Caudate nucleus (tissue), 63 donors: ENCODE measurements at places on chromosomes 7 and 10.

DNA sequence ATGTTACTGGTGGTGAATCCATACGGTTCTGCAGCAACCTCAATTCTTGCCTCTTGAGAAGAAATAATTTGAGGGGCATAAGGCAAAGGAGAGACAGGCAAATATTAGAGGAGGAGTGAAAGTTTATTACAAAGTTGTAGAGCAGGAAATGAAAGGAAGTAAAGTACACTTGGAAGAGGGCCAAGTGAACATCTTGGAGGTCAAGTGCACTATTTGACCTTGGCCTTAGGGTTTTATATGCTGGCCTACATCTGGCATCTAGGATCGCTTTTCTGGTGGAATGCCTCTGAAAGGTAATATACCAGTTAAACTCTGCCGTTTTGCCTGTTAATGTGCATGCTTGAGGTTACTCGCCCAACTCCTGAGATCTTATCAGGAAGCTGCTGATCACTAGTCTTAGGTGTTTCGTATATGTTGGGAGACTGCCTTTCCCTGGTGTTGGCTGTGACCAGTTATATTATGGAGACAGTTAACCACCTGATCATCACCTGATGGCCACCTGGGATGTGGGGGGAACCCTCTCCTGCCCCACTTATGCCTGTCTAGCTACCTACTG is 66.1 kb upstream of the CYP2C18 start:
- DNase-seq: no peak

DNA sequence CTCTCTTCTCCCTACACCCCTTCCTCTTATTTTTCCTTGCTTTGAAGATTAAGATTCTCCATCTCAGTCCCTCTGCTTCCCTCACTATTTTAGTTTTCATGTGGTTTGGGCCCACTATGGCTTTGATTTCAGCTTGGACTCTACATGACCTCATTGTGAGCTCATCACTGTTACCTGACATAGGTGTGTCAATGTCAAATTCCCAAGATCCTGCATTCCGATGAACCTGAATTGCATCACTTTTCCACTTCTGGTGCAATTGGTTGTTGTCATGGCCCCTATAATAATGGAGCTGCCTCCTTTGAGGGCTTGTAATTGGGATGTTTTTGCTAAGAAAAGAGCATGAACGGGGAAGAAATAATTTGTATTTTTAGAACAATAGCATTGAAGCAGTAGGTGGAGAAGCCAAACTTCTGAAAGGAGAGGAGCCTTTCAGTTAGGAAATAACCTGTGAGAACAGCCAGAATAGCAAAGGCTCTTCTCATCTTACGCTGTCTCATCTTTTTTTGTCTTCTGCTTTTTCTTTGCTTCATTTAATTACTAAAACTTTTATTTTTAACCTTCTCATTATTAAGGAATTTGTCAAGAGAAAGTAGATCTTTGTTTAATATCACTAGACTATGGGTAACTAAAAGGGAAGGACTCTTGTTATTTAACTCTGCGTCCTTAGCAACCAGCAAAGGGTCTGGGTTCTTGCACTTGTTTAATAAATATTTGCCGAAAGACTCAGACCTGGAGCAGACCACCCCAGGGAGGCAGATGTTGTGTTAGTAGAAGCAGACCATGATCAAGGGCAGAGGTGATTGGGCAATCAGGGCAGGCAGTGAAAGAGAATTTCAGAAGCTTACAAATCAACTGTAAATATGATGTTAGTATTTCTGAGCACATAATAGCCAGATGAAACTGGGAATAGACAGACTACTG is 95.4 kb downstream of the TES start:
- no peak for DNase-seq

DNA sequence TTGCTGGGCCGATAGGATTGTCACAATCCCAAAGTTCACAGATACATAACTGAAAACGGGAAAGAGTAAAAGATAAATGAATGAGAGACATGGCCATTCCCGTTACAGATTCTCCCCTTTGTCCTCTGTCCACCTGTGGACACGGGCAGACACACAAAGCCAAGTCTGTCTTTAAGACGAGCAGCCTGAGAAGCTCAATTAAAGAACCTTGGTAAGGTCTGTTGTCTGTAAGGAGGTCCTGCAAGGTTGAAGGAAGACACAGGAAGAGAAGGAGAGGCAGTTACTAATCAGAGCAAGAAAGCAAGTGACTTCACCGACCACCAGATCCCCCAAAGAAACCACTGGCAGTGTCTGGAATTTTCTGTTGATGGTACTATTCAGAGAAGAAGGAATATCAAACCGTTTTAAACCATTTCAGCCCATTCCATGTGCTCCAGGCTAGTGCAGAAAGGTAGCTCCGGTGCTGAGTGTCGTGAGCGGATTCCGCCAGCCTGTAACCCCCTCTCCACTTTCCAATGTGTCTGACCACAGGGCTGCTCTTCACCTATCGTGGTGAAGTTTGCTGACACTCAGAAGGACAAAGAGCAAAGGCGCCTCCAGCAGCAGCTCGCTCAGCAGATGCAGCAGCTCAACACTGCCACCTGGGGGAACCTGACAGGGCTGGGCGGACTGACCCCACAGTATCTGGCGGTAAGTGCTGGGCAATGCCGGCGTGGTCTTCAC is 252.6 kb downstream of the CELF2 start:
- no peak for DNase-seq

GRCh38 chr7:3650844-3651243 is 349.8 kb downstream of the SDK1 start:
- no peak for DNase-seq

DNA sequence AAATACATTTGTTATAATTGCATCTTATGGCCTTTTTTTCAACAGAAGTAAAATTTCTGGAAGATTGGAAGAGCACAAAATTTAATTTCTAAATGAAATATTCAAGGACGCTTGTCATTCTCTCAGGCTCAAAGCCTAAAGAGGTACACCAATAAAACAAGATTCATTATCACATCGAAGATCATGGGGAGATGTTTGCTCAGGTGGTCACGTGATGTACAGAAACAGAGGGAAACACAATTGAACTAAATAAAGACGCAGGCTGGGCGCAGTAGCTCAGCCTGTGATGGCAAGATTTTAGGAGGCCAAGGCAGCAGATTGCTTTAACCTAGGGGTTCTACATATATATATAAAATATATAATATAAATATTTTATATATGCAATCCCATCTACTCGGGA is 37.3 kb upstream of the TMEM254 start:
- no peak for DNase-seq

- no peak for DNase-seq
Measured at GRCh38 chr10:15842556-15843169, 17.6 kb downstream of the MINDY3 start.

GRCh38 chr7:73954181-73954580 is 73.8 kb upstream of the ELN start:
- no peak for DNase-seq

DNA sequence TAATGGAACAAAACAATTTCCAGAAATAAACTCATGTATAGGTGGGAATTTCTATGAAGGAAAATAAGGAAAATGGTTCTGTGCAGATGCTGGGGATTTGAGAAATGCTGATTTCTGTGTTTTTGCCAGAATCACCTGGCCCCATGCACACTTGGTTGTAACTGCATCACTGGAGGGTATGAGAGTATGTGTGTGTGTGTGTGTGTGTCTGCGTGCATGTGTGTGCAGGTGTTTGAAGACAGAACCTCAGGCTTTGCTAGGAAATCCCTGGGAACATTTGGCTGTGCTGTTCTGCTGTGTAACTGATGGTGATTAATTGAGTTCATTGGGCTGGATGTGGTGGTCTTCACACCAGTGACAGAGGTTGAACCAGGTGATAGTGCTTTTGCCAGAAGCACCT is 141.6 kb downstream of the CAMK1D start:
- no peak for DNase-seq

- no peak for DNase-seq
Measured at GRCh38 chr10:93947055-93947454, 46.7 kb upstream of the PLCE1 start.

- no peak for DNase-seq
Measured at GRCh38 chr7:102908676-102909075, 4.1 kb upstream of the LRRC17 start.

DNA sequence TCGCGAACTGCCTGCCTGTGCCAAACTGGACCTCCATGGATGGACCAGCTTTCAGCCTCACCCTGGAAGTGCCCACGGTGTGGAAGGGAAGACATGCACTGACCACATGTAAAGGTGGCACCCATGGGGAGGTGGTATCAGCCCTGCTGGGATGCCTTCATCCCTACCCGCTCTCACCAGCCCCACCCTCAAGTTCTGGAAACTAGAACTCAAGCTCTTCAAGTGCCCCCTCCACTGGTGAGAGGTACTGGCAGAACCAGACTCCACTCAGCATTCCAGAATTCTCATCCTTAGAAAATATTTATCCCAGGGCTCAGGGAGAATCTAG is 5.9 kb downstream of the ZNF488 start:
- DNase-seq: no peak

DNA sequence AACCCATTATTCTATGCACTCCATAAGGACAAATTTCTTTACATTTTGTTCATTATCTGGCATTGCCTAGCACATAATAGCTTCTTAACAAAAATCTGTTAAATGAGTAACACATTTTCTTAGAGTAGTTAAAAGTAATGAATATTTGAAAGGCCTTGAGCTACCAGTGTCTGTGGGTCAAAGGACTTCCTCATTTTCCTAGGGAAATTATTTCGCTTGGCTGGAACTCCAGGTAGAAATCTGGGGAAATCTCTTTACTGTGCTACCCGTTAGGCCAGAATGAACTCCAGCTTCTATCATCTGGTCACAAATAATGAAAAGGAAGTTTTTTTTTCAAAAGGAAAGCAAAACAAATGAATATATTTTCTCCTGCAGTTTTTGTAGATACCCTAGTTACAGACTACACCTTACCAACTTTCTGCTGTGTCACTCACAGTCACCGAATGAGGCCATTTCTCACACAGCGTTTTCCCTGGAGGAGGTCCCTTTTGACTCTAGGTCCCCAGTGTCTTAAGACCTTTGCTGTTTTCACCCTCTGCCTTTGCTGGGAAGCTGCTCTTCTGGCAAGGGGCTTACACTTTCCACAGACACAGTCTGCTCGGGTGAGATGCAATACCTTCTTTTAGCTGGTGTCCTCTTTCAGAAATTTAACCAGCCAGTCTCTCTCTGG is 1.6 kb downstream of the SAMD9L start:
- DNase-seq: no peak

GRCh38 chr7:71482284-71482683 is 350.3 kb downstream of the GALNT17 start:
- no peak for DNase-seq

GRCh38 chr7:37915438-37915837 is 1.2 kb downstream of the SFRP4 start:
- DNase-seq: no peak

DNA sequence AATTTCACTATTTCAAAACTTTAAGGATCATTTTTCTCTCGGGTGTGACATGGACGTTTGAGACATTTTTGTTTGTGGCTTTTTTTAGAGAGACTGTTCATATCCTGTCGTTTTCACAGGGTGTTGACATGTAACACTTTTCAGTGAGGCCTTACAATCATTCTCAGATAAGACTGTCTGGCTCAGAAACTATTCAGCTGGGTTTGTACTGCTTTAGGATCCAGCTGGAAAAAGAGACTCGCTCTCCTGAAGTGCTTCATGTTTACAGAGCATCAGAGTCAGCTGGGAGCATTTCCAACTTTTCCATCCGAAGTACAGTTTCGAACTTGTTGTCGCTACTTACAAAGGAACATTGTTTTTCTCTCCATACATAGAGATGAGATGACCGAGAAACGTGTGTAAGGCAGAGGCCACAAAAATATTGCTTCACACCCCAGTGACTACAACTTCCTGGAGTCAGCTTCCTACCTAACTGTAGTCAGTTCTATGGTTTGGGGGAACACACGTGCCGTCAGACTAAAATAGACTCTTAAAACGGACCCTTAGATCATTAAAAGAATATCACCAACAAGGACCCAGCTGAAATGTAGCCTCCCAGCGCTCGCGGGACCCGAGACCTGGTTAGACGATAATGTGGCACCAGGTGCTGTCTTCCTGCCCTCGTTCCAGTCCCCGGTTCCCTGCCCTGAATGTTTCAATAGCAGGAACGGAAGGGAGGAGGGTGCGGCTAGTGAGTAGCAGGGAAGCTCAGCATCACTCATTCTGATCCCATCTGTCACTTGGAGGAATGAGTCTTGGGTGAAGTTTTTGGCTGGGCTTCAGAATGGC is 78.0 kb downstream of the MKI67 start:
- no peak for DNase-seq

DNA sequence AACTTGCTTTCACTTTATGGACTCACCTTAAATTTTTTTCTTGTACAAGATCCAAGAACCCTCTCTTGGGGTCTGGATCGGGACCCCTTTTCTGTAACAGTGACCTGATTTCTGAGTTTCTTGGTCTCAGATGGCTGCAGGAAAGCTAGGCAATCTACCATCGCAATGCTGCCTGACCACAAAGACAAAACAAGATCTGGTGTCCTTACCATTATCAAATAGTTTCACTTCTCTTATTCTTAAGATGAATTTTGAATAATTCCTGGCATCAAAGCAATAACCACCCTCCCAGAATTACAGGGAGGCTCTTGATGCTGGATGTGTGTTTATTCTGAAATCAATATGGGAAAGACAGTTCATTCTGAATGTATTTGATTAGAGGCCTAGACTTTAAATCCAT is 77.4 kb upstream of the FRMD4A start:
- no peak for DNase-seq

DNA sequence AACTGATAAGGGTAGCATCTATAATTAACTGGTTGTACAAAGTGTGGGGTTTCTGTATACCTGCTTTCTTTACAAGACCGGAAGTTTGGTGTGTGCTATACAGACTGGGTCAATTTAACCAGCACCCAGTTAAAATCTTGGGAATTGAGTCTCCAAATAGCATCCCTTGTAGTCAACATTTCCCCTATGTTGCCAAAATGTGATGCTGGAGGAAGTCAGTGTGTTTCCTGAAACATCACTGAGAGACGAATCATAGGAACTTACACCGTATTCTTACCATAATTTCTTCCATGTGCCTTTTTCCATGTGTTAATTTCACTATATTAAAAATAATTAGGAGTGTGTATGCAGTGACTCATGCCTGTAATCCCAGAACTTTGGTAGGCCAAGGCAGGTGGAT is 1.7 kb downstream of the AKR1C4 start:
- no peak for DNase-seq

DNA sequence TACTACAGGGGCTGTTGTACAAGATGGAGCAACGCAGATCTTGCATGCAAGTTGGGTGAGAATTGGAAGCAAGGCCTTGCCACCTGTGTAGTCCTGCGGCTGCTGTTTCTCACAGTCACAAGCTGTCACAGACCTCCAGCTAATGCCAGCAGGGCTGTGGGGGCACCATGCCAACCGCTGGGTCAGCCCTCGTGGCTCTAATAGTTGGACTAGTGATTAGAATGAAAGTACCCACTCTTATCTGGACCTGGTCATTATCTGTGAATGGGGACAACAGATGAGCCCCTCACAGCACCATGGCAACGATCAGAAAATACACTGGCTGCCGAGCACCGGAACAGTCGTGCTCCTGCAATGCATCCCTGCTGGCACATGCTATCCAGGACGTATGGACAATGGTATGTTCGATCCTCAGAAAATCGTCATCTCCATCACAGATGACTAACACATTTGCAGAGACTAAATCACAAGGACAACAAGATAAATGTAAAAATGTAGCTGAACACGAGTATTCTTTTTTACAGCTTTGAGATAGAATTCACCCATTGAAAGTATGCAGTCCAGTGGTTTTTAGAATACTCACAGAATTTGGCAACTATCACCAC is 80.4 kb upstream of the CALN1 start:
- no peak for DNase-seq
